Cortex of kidney (tissue), 1 donor: ENCODE measurements at places on chromosomes 6 and 20.

DNA sequence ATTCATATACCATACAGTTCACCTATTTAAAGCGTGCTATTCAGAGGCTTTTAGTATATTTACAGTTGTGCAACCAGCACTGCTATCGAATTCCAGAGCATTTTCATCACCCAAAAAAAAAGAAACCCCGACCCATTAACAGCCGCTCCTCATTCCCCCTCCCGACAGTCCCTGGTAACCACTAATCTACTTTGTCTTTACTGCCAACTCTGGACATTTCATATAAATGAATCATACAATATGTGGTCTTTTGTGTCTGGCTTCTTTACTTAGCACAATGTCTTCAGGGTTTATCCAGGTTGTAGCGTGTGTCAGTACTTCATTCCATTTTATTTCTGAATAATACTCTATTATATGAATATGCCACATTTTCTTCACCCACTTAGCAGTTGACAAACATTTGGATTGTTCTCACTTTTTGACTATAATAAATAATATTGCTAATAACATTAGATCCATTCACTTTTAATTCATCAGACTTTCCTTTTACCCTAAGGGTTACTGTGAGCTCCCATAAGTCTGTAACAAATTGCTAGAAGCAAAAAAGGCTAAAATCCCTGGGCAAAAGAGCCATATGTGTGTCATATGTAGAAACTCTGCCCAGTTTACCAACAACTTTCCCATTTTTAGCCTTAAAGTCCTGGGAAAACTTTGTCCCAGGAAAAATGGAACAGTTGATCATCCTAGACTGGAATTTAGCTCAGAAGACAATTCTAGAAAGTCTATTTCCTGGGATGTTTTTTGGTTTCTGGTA, 23.2 kb upstream of the ROS1 start:
- DNase-seq: no peak

DNA sequence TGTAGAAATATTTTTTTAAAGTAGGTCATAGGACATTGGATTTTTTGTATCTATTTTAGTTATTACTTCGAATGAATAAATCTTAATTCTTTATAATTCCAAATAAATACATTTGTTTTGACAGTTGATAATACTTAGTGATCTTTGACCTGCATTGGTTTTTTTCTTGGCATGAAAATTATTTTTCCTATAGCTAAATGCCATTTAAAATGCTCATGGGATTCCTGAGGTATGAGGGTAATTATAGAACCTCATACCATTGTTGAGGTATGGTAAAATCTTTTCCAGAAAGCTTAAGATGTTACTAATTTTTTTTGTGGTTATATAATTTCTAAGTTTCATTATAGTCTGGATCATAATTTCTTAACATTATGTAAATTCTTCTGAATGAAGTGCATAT, 8.3 kb downstream of the PM20D2 start:
- DNase-seq: no peak

GRCh38 chr6:144753023-144753705, 468.0 kb downstream of the UTRN start:
- DNase-seq: no peak

- no peak for DNase-seq
Measured at GRCh38 chr20:53032478-53032932, 60.3 kb downstream of the TSHZ2 start.

DNA sequence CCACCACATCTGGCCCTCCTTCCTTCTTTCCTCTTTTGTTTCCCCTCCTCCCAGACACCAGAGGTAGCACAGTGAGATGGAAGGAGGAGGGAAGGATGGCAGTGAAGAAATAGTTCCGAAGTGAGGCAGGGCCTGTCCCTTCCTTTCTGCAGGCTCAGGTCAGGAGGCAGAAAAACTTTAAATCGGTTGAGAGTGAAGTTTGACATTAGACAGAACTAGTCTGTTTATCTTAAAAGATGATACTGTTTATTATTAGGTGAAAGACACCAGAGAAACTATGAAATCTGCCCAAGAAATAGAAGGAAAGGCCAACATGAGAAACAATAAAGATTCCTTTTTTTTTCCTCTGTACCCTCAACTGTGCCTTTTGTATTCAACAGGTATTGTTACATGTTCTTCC, 670.3 kb downstream of the UTRN start:
- no peak for DNase-seq

DNA sequence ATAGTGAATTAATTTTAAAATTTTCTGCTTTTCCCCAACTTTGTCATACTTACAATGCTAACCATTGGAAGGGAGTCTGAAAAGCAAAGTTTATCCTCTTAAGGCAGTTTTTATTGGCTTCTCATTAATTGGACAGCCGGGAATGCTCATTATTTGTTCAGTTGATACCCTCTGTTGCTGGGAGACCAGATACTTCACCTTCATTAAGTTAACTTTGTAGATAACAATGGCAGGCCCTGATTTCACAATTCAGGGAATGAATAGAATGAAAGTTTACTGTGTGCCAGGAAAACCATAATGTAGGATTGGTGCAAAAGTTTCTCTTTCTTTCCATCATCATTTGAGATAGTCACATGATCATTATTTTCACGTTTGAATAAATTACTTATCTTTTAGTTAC, 49.0 kb downstream of the COL19A1 start:
- DNase-seq: no peak

DNA sequence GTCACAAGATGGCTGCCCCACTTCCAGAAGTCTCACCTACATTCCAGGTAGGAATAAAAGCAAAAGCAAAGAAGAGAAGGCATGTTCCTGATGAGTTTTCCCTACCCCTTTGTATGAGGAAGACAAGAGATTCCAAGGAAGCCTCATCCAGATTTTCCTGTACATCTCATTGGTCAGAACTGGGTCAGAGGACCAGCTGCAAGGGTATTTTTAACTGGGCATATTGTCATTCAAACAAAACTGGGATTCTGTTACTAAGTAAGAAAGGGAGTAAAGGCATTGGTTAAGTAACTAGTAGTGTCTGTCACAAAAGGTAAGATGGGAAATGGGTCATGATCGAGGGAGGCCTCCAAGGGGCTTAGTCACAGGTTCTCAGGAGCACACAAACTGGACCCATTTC, 28.2 kb upstream of the RIMS4 start:
- no peak for DNase-seq

GRCh38 chr6:139970591-139970991, 596.1 kb upstream of the CITED2 start:
- DNase-seq: no peak

GRCh38 chr6:25628471-25629197, 23.4 kb upstream of the SCGN start:
- DNase-seq: no peak

DNA sequence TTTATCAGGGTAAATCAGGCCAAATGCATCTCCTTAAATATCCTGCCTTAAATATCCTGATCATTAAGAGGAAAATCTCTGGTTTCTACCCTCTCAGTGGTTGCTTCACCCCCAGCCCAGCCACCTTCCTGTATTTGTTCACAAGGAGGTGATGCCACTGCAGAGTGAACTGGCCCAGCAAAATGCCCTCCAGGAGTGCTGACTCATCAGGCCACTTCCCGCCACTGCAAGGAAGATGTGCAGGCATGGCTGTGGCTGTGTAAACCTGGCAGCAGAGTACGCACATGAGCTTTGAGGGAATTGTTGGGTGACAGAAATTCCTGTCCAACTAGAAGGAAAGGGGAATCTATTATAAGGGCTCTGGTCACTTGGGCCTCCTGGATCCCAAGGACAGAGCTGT, 13.8 kb downstream of the NQO2 start:
- DNase-seq: no peak

DNA sequence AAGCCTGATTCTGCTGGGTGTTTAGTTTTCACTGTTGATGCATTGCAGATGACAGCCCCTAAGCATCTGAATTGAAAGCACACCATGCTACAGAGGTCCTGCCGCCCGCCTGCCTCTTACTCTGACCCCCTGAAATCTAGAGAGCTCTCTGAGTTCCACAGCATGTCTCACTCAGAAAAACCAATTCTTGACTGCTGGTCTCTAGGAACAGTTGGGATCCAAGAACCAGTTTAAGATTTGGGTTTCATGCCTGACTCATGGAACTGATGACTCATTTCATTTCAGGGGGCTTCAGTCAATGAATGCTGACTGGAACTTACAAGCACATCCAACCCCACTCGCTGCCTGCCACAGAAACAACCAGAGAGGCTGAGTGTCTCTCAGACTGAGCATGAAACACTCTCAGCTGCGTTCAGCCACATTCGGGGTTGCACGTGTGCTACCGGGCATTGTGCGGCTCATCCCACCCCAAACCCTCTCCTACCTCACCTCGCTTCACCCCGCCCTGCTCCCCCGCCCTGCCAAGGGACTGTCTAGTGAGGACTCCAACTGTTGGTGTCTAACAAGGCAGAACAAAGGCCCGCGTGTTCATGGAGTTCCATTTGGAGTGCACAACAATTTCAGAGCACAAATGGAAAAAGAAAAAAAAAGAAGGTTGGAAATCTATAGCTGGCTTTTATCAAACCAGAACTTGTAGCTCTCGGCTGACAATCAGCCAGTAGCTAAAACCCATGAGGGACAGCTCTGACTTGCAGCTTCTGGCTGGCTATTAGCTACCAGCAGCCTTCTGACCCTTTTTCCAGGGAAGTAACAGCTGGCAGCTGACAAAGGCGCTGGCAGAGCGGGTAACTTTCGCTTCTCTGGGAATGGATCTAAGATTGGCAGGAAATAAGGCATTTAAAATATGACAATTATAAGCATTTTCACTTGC, 20.0 kb upstream of the TRAF3IP2 start:
- DNase-seq: no peak

DNA sequence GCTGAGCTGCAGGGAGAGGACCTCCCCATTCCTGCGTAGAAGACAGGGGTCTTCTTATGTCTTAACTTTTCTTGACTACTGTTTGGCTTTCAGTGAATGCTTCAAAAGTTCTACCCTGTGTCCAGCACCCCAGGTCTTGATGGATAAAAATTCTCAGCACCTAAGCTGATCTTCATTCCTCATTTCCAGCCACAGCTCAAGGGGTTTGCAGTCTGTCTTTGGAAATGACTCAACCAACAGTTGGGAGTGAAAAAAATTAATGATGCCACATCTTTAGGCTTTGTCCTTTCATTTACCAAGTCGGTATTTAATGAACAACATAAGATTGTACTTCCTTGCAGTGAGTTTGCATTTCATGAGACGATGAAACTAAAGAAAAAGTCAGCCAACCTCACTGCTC, 40.3 kb downstream of the PRDM1 start:
- no peak for DNase-seq

GRCh38 chr6:19554356-19555225, 282.6 kb upstream of the ID4 start:
- DNase-seq: no peak

GRCh38 chr20:38089500-38089899, 56.0 kb downstream of the RPRD1B start:
- DNase-seq: no peak

DNA sequence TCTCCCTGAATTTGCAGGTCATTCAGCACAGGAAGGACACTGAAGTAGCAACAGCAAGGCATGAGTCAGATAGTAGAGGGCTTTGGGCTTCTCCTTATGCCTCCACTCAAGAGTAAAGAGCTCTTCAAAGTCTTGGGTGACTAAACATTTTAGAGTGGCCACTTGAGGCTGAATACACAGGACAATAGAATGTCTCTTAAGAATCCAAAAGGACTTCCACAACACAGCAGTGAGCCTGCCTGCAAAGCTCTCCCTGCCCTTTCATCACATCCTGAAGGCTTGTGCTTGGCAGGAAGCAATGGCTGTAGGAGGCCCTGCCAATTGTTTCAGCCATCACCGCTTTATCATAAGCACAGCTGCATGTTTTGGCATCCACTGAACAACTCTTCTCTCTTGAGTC, 36.8 kb downstream of the FOXQ1 start:
- no peak for DNase-seq

- no peak for DNase-seq
Measured at GRCh38 chr6:26360451-26361416, 4.3 kb upstream of the BTN3A2 start.

GRCh38 chr6:141467881-141468280, 664.8 kb upstream of the GJE1 start:
- DNase-seq: no peak

- no peak for DNase-seq
Measured at GRCh38 chr6:77462359-77463307, 658 bp downstream of the HTR1B start.

GRCh38 chr6:137497721-137498463, 3.7 kb upstream of the OLIG3 start:
- DNase-seq: no peak
